ENCODE measurements at places on chromosomes 3 and 15.

DNA sequence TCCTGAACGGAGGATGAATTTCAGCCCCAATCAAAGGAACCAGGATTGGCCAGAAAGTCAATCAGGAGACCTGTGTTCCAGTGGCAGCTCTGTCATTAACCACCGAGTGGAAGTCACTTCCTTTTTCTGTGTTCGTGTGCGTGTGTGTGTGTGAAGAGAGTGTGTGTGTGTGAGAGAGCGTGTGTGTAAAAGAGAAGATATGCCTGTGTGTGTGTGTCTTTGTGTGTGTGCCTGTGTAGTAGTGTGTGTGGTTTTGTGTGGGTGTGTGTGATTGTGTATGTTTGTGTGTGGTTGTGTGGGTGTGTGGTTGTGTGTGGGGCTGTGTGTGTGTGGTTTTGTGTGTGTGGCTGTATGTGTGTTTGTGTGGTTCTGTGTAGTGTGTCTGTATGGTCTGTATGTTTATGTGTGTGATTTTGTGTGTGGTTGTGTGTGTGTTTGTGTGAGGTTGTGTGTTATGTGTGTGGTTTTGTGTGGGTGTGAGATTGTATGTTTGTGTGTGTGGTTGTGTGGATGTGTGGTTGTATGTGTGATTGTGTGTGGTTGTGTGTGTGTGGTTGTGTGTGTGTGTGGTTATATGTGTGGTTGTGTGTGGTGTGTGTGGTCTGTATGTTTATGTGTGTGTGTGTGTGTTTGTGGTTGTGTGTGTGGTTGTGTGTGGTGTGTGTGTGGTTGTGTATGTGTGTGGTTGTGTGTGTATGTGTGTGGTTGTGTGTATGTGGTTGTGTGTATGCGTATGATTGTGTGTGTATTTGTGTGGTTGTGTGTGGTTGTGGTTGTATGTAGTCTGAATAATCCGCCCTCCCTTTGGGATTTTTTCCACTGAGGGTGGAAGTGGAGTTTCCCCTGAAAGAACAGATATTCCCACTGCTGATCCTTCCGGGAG, 314.4 kb downstream of the SHQ1 start:
- no peak for DNase-seq

GRCh38 chr3:66396161-66396760, 104.6 kb downstream of the LRIG1 start:
- DNase-seq: no peak

DNA sequence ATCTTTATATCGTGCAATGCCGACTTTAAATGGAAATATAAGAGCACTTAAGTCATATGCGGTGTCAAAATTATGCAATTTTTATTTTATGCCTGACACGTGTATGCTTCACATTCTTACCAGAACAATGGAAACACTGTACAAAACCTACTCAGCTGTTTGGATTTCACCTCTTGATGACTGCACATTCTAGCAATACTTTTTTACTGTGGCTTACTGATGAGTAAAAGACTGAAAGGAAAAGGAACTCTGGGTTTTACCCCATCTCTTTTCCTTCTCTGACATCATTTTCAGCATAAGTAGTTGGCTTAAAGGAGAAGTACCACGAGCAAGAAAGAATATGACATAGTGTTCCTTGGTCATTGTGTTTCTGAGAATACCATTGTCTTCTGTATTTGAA, 142.8 kb downstream of the POLR2M start:
- no peak for DNase-seq

- DNase-seq: no peak
These were observed 282.7 kb upstream of the C2CD4B start for GRCh38 chr15:62447742-62448141.

All from MCF 10A (cell line).